ENCODE measurements at places on chromosomes 6 and 20.

GRCh38 chr20:45840700-45841198, 7.2 kb downstream of the SNX21 start:
- no peak for DNase-seq

- peak; percentile 93 for DNase-seq
These were observed 176.4 kb downstream of the ARID1B start for GRCh38 chr6:156953479-156954146.

GRCh38 chr6:29678114-29678513, 2.8 kb downstream of the ZFP57 start:
- DNase-seq: no peak

- no peak for DNase-seq
These were observed 16.8 kb upstream of the BCLAF1 start for GRCh38 chr6:136306466-136306865.

DNA sequence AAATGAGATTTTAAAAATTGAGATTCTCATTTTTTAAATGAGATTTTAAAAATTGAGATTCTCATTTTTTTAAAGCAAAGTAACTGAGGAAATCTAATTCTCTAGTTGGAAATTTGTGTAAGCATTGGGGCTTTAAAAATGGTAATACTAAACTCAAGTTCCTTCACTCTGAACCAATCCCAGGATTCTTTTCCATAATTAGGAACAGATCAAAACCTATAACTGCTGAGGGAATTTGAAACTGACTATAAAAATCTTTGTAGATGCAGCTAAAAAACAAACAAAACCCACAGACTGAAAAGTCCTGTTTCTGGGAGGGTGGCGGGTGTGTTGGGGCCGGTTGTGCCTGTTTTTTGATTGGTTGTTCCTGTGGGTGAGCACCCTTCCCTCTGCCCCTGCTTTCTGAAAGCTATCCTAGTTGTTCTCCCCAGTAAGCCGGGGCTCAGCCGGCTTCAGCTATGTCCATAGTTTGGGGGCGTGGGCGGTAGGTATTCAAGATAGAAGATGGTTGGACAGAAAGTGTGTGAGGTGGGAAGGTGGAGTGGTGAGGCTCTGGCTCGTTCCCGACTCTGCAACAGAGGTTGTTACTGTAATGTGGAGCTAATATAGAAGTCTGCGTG, 49.3 kb downstream of the GFRA4 start:
- DNase-seq: no peak

GRCh38 chr6:19320111-19320581, 517.0 kb upstream of the ID4 start:
- DNase-seq: no peak

- no peak for DNase-seq
These were observed 40.8 kb upstream of the MAN1A1 start for GRCh38 chr6:119390247-119390793.
